Fibroblast of the aortic adventitia (primary cell): ENCODE measurements at places on chromosomes 6 and 20.

DNA sequence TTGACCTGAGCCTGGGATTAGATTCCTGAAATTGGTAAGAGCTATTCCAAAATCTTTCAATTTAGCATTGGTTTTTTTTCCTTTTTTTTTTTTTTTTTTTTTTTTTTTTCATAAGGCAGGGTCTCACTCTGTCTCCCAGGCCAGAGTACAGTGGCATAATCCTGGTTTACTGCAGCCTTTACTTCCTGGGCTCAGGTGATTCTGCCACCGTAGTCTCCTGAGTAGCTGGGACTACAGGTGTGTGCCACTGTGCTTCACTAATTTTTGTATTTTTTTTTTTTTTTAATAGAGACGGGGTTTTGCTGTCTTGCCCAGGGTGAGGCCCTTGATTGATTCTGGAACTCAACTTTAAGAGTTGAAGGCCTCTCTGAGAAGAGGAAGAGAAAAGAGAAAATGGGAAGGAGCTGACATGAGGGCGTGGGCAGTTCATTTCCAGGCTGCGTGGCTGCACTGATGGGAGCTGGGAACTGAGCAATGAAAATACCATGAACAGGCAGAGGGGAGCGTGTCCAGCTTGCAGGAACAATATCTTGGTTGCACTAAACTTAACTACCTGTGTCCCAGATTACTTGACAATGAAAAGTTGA, 24.6 kb downstream of the KDM1B start:
- no peak for DNase-seq

DNA sequence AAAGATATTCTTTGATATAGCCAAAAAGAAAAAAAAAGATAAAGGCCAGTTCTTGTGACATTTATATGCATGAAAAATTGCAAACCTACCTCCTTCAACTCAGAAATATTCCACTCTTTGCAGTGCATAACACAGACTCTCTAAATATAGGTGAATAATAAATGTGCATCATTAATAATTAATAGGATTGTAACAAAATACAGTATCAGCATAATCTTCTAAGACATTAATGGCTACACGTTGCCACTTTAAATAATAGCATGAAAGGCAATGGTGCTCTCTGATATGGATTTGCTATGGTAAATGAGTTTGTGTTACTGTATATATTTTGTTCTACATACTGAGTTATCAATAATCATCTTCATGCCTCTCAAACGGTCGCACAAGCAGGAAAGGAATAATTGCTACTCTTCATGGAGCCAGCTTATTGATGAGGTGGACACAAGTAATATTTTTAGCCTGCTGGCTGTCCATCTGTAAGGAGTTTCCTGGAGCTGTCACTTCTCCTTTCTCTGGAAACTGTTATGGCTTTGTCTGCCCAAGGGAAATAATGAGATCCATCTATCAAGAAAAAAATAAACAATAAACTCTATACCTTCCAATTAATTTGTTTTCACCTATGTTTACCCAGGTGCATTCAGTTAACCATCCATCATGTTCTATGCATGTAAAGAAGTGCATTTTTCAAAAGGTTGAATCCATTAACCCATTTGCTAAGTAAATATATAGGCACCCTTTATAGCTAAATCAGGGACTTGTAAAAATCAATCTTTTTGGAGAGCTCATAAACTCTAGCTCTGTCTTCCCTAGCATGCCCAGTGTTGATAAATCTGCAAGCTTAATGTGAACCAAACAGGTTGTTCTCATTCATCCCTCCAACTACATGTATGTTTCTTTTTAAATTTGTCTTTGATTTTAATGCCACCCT, 253.0 kb downstream of the NKAIN2 start:
- DNase-seq: no peak

DNA sequence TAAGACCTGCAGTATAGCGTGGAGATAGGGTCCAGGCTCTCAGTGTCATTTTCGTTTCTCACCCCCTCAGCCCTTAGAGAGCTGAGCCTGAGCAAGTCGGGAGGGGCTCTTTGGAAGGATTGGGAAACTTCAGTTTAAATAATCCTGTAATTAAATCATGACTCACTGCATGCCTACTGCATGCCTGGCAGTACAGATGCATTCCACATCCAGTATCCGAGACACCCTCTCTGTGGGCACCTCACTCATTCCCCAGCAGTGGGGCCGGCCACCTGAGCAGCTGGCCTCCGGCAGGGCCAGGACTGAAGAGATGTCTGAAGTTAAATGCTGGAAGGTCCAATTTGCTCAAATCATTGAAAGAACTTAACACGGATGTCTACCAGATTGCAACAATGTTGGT, 316.6 kb downstream of the THBS2 start:
- peak; percentile 38 for DNase-seq

GRCh38 chr20:30949761-30950160, 307.7 kb upstream of the DEFB115 start:
- DNase-seq: no peak

GRCh38 chr6:143200167-143200770, 139.6 kb downstream of the AIG1 start:
- peak; percentile 66 for DNase-seq

DNA sequence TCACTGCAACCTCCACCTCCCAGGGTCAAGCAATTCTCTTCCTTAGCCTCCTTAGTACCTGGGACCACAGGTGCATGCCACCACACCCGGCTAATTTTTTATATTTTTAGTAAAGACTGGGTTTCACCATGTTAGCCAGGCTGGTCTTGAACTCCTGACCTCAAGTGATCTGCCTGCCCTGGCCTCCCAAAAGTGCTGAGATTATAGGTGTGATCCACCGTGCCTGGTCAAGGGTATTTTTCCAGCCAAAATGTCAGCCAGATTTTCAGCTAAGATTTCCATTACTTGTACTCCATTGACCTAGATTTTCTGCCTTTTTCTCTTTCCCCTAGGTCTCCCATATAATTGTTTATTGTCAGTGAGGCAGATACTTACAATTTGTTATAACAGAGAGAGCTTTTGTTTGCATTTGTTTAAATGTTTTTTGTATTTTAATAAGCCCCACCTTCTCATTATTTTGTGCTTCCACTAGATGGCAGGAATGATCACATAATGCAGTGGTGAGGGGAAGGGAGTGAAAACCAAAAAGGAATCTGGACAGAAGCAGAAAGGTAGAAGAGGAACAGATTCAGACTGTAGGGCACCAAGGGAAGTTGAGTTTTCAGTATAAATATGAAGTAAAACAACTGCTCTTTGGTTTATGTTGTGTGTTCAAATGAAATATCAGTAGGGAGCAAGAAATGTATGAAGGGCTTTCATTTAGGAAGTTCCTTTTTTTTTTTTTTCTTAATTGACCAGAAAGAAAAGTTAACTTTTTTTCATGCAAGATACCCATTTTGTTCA, 29.7 kb downstream of the RPF2 start:
- DNase-seq: peak; percentile 67

DNA sequence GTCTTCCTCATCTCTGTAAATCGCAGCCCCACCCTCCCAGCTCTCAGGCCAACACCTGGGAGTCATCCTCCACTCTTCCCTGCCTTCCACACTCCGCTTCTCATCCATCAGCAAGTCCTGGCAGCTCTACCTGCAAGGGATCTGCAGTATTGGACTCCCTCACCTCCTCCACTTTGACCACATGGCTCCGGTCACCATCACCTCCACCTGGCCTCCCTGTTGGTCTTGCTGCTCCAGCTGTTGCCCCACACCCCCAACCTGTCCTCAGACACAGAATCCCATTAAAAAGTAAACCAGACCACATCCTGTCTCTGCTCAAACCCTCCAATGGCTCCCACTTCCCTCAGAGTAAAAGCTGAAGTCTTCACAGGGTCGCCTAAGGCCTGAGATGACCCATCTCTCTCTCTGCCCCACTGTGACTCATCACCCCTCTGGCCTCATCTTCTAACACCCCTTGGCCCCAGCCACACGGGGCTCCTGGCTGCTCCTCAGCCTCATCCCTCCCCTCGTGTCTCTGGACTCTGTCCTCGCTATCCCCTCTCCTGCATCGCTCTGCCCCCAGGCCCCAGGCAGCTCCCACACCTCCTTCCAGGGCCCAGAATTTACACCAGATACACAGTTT, 185.1 kb upstream of the SULF2 start:
- DNase-seq: no peak

- no peak for DNase-seq
These were observed 57.6 kb downstream of the NOL4L start for GRCh38 chr20:32527447-32528055.

- DNase-seq: no peak
These were observed 69.1 kb upstream of the TOP1 start for GRCh38 chr20:40959325-40960092.

DNA sequence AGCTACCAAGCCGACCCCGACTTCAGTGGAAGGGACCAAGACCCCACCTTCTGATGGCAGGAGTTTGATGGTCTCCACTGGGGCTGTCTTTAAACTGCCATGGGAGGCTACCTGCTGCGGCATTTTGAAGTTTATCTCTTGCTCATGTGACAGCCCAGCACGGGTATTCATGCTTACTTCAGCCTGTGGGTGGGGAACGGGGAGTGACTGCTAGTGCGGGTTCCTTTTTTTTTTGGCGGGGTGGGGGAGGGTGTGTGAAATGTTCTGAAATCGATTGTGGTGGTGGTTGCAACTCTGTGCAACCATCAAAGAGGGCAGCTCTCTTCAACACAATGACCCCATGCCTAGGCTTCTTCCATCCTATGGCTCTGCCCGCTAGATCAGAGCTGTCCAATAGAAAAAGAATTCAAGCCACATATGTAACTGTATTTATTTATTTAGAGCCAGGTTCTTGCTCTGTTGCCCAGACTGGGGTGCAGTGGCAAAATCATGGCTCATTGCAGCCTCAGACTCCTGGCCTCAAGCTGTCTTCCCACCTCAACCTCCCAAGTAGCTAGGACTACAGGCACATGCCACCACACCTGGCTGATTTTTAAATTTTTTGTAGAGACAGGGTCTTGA, 53.7 kb downstream of the PPP1R16B start:
- no peak for DNase-seq

DNA sequence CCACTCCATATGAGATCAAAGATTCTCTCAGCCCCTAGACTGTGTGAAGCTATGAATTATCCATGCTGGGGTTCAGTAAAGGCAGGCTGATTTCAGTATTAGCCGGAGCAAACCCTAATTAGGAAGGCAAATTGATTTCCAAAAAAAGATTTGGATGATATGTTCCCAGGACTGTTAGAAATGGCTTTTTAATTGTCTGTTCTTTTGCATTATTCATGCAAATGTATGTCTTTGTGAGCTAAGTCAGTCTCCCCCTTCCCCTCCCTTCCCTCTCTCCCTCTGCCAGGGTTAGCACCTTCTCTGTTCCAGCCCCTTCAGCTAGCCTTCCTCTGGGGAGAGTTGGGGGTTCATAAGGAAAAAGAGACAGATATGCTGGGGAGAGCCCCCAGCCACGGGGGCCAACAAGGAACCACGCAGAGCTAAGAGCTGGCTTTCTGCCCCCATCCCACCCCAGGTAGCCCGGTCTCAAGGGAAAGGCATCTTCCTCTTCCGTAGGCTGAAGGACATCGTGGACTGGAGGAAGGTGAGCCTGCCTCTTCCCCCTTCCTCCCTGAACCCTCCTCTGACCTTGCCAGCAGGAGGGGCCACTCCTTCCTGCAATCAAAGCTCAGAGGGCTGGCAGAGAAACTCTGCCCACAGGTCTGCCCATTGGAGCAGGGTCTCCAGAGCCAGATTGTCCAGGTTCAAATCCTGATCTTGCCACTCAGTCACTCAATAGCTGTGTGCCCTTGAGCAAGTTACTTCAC, 32.3 kb downstream of the PDRG1 start:
- DNase-seq: no peak

GRCh38 chr6:157099912-157100593, 223.3 kb downstream of the TMEM242 start:
- no peak for DNase-seq

- DNase-seq: no peak
These were observed 24.9 kb downstream of the DPPA5 start for GRCh38 chr6:73329201-73329600.

DNA sequence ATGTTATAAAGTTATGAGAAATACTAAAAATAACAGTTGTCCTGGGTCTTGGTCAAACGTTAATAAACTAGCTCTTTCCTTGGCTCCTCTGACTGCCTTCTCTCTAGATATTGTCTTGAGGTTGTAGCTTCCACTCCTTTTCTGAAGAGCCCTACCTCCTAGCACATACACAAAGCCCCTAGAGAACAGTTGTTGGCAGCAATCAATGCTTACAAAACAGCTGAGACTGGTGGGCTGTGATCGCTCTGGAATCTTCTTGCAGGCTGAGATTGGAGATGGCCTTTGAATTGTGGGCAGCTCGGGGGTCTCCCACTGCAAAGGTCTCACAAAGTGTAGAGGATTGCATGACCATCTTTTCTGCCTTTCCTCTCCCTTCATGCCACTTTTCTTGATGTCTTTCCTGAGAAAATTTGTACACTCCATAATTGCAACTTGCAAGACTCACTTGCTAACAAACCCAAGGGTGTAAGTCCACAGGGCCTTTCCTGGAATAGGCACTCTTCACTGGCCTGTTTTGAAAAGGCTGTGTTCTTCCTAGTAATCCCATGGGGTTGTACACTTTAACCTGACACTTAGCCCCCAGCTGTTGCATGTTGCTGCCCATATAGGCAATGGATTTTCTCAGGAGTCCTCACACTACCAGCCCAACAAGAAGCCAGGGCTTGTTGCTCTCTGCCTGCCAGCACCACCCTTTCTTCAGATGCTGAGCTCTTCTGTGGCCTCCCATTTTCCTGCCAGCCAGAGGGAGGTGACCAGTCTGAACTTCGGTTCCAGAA, 99.9 kb downstream of the TCP11 start:
- no peak for DNase-seq

DNA sequence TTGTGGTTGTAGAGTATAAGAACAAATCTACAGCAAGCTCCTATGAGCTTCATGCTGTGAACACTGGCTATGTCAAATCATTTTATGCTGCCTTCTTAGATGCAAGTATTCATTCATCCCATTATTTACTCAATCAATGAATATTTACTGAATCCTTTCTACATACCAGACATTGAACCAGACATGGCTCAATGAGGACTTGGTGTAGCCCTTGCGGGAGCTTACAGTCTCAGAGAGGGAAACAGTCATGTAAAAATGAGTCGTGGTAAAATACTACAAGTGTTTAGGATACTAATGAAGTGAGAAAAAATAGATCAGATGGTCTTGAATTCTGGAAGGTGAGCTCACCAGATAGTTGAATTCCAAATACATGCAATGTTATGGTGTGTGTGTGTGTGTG, 44.8 kb upstream of the ENPP1 start:
- DNase-seq: no peak

DNA sequence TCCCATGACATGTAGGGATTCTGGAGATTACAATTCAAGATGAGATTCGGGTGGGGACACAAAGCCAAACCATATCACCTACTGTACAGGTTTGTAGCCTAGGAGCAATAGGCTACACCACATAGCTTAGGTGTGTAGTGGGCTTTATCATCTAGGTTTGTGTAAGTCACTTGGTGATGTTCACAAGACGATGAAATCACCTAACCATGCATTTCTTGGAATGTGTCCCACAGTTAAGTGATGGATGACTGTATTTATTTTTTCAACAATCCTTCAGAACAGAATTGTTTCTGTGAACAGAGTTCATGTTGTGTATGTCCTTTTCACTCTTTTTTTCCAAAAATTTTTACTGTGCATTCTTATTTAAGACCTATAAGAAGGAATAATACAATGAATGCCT, 76.1 kb downstream of the DTD1 start:
- DNase-seq: peak; percentile 40
